Fibroblast of lung (primary cell): ENCODE measurements at places on chromosomes 2 and 18. TPM values are rescaled to one million over a fixed set of nuclear protein-coding genes. Genes with fewer than 3 reads are reported as not detected.
A peak's percentile ranks its signal among the peaks of the same experiment; 100 is the strongest.

DNA sequence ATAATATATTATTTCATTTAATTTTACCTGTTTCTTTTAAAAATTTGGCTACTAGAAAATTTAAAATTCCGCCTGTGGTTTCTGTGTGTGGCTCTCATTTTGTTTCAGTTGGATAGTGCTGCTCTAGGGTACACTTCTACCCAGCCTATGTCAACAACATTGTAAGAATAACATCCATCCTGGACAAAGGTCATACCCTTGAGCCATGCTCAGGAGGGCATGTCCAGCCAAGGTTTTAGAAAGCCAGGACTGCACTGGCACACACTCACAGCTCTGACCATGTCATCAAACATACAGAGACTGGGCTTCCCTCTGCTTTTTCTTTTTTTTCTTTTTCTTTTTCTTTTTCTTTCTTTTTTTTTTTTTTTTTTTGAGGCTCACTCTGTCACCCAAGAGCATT lies 96.1 kb downstream of the CTIF start:
- no peak overlapping the region for H3K4me3 ChIP-seq
- no peak for DNase-seq
- H3K36me3 ChIP-seq, result peaks cover 7% of the 10 kb centered on the region
- H3K27me3 ChIP-seq, result no peaks in the 10 kb centered on the region
- H3K4me1 ChIP-seq, result peaks cover 3% of the 10 kb centered on the region

DNA sequence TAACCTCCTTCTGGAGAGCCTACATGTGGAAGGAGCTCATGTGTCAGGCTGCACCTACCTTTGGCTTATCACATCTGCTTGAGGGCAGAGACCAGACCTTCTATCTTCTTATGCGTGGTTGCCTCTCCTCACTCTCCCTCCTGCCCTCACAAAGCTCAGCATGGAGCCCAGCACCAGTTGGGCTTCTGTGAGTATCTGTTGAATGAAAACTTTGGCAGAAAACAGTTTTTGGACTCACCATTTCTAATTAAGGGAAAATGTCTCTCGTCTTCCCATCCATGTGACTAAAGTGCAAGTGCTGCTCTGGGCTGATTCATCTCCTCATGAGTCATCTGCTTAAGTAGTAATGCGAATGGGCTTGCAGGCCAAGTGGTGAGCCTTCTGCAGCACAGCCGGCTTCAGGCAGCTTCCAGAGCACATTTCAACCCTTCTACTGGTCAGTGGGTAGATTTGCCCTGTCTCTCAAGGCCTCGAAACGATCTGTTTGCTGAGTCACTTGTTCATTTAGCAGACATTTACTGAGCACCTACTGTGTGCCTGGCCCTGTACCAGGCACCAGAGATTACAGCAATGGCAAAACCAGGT lies 102.6 kb downstream of the VSNL1 start:
- H3K27me3 ChIP-seq, result no peaks in the 10 kb centered on the region
- peak overlapping the region; percentile 80 for H3K27ac ChIP-seq
- H3K36me3 ChIP-seq, result no peaks in the 10 kb centered on the region
- peaks cover 22% of the 10 kb centered on the region for H3K4me1 ChIP-seq
- H3K4me3 ChIP-seq, result no peak overlapping the region

- no peaks in the 10 kb centered on the region for H3K27me3 ChIP-seq
- H3K4me1 ChIP-seq, result no peaks in the 10 kb centered on the region
- H3K27ac ChIP-seq, result no peak overlapping the region
- H3K36me3 ChIP-seq, result no peaks in the 10 kb centered on the region
Observed at GRCh38 chr18:8359076-8359475, 250.2 kb upstream of the RAB12 start.

GRCh38 chr2:12722447-12723316 lies 5.9 kb downstream of the TRIB2 start:
- H3K27ac ChIP-seq, result peak overlapping the region; percentile 88
- H3K4me1 ChIP-seq, result peaks cover 18% of the 10 kb centered on the region
- no peaks in the 10 kb centered on the region for H3K27me3 ChIP-seq
- no peak for DNase-seq
- H3K4me3 ChIP-seq, result peak overlapping the region; percentile 92

- no peak overlapping the region for H3K27ac ChIP-seq
- no peaks in the 10 kb centered on the region for H3K4me1 ChIP-seq
- H3K36me3 ChIP-seq, result no peaks in the 10 kb centered on the region
- DNase-seq, result peak; percentile 63
Observed at GRCh38 chr18:22293417-22293816, 124.0 kb downstream of the GATA6 start.

DNA sequence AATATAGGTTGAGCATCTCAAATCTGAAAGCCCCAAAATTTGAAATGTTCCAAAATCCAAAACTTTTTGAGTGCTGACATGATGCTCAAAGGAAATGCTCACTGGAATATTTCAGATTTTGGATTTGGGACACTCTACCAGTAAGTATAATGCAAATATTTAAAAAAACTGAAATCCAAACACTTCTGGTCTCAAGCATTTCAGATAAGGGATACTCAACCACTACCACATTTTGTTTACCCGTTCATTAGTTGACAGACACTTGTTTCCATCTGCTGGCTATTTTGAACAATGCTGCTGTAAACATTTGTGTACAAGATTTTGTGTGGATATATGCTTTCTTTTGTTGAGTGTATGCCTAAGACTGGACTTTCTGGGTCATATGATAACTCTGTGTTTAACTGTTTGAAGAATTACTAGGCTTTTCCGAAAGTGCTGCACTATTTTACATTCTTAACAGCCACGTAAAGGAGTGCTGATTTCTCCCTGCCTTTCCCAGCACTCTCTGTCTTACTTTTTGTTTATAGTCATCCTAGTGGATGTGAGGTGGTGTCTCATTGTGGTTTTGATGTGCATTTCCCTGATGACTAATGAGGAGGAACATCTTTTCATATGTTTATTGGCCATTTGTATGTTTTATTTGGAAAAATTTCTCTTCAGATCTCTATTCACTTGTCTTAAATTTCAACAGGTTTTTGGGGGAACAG lies 19.5 kb upstream of the DCDC2C start:
- no peak overlapping the region for H3K27ac ChIP-seq
- H3K36me3 ChIP-seq, result no peaks in the 10 kb centered on the region
- H3K27me3 ChIP-seq, result no peaks in the 10 kb centered on the region
- DNase-seq, result no peak
- no peaks in the 10 kb centered on the region for H3K4me1 ChIP-seq
- H3K4me3 ChIP-seq, result no peak overlapping the region

DNA sequence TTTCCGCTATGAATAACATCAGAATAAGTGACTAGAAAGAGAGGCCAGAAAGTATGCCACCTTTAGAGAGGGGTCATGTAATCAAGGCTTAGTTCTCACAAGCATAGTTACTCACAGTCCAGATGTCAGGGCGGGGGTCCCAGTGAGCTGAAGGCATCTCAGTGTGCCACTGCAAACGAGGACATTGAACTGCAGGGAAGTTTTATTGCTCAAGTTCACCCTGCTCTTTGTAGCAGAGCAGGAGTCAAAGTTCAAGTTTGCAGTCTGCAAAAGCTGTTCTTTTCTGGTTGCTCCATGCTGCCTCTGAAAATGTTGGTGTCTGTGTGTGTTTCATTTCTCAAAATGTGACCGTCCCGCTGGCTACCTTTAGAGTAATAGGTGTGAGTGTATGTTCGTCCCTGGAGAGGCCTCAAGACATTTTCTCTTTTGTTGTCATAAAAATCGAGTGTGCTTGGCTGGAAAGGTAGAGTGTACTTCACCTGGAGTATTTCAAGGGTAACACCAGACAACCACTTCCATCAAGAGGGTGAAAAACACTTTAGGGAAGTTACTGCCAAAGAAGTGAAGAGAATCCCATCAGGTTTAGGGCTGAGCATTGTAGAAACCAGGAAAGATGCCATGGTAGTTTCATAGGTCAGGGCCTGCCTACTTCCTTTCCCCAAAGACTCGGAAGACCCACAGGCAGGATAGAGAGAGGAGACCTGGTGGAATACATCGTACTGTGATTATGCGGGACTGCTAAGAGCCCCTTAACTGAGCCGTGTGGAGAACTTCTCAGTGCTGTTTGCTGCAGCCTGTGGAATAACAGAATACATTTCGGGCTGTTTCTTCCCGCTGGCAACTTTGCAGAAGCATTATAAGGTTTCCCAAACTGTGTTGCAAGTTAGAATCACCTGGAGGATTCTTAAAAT lies 89.9 kb downstream of the LYPD6 start:
- H3K36me3 ChIP-seq, result no peaks in the 10 kb centered on the region
- H3K4me1 ChIP-seq, result peaks cover 7% of the 10 kb centered on the region
- H3K4me3 ChIP-seq, result no peak overlapping the region
- H3K27me3 ChIP-seq, result no peaks in the 10 kb centered on the region

The SGPP2 gene
- total RNA-seq, result not detected in 2 replicates

The IL36G gene
- total RNA-seq, result not detected in 2 replicates
